ENCODE measurements at places on chromosomes 16 and 17.
A peak's percentile ranks its signal among the peaks of the same experiment; 100 is the strongest.

GRCh38 chr16:1705688-1706385 is at the start of gene MAPK8IP3:
Gene MAPK8IP3 (plus strand): TSS chr16:1706195. CDS start chr16:1706340, 145 bp downstream.
- peak; percentile 95 for DNase-seq

DNA sequence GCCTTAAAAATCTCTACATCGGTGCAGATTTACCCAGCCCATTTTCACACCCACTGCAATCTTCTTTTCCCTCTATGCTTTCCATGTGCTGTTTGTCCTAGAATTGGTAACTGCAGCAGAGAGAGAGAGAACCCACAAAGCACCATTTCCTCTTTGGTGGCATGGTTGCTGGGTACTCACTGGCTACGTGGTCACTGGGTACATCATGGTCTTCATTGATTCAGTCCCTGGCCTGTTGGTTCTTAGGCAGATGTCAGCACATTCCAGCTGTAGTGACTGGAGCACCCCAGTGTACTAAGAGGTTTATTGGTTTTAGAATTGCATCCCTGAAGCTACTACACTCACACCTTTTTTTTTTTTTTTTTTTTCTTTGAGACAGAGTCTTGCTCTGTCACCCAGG is 156.1 kb upstream of the CACNG5 start:
- no peak for DNase-seq

- DNase-seq: peak; percentile 65
Measured at GRCh38 chr17:79707931-79708891, 22.5 kb upstream of the ENPP7 start.

DNA sequence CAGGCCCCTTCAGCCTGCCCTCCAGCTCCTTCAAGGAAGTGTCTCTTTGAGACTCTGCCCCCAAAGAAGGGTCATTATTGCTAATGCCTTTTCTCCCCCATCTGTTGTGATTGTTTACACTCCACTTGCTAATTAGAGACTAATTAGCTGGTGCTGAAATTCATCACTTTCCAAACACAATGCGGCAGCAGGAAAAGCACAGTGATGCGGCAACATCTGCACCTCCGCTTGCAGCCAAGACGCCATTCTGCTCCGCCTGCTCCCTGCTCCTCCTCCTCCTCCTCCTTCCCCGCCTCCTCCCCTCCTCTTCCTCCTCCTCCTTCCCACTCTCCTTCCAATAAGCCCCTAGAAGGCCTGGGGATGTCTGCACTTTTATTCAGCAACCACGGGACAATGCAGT is 110.5 kb downstream of the SDK2 start:
- DNase-seq: no peak

DNA sequence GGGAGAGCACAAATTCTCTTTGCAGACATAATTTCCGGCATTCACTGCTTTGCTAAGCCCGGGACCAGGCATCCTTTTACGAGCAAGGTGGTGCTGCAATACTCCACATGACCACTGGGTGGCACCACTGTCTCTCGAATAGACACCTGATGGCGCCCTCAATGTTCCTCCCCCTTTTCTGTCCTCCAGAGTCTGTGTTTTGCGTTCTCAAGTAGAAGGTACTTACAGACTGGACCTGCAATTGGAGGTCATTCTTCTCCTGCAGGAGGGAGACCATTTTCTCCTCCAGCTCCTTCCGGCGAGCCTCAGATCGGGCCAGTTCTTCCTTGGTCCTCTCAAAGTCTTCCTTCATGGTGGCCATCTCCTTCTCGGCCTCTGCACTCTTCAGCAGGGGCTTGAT is 45.2 kb downstream of the MYH13 start:
- peak; percentile 55 for DNase-seq

DNA sequence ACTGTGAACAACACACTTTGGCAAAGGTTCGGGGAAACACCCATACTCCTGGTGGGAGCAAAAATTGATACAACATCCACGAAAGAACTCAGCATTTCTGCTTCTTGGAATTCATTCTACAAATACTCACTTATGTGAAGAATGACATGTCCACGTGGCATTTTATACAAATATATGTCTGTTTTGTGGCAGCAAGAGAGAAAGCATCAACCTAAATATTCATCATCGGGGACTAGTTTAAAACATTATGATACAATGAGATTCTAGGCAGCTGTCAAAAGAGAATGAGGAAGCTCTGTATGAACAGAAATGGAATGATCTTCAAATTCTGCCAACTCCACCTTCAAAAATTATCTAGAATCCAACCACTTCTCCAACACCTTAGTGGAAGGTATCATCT is 25.7 kb upstream of the ALOX15 start:
- no peak for DNase-seq

GRCh38 chr17:41972571-41973407 is 6.2 kb downstream of the CNP start:
- peak; percentile 80 for DNase-seq

- DNase-seq: no peak
Measured at GRCh38 chr17:1179112-1179817, 516 bp downstream of the ABR start.

GRCh38 chr16:17345043-17345442 is 125.7 kb downstream of the XYLT1 start:
- no peak for DNase-seq

DNA sequence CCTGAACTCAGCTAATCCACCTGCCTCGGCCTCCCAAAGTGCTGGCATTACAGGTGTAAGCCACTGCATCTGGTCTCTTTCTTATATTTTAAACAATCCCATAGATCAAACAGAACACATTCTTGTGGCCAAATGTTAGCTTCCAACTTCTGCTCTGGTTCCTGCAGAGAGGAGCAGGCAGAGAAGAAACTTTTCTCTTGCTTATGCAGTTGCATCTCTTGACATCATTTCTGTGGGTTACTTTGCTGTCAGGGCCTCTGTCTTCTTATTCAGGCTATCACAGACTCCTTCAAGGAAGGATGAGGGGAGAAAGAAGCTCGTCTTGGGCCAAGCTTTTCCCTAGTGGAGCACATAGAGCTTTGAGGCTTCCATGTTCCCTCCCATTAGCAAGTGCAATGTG is 7.8 kb downstream of the HSD17B2 start:
- no peak for DNase-seq

GRCh38 chr17:19359151-19359550 is 3.4 kb downstream of the B9D1 start:
- DNase-seq: no peak

- DNase-seq: no peak
Measured at GRCh38 chr16:58128181-58128631, 975 bp downstream of the CFAP20 start.

- no peak for DNase-seq
Measured at GRCh38 chr16:57315416-57315815, 30.9 kb upstream of the PLLP start.

- DNase-seq: no peak
Measured at GRCh38 chr17:82949984-82950383, 110.2 kb upstream of the ZNF750 start.

GRCh38 chr17:5913032-5913531 is 157.1 kb upstream of the WSCD1 start:
- DNase-seq: no peak

All from BE2C (cell line).